ENCODE measurements at places on chromosomes 1 and 21.

DNA sequence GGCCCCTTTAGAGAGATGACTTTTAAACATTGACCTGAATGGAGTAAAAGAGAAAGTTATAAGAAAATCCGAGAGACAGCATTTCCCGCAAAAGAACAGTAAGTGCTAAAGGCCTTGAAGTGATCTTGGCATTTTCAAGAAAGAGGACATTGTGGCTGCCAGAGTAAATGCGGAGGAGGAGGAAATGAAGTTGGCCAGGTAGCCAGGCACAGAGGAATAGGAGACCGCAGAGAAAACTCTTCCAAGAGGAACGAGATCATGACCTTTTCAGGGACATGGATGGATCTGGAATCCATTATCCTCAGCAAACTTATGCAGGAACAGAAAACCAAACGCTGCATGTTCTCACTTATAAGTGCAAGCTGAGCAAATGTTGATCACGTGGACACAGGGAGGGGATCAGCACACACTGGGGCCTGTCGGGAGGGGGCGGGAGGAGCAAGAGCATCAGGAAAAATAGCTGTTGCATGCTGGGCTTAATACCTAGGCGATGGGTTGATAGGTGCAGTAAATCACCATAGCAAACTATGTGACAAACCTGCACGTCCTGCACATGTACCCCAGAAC, 49.7 kb downstream of the EEIG2 start:
- no peak for DNase-seq

- no peak for DNase-seq
Observed at GRCh38 chr1:182668521-182669054, 15.8 kb downstream of the RGS8 start.

DNA sequence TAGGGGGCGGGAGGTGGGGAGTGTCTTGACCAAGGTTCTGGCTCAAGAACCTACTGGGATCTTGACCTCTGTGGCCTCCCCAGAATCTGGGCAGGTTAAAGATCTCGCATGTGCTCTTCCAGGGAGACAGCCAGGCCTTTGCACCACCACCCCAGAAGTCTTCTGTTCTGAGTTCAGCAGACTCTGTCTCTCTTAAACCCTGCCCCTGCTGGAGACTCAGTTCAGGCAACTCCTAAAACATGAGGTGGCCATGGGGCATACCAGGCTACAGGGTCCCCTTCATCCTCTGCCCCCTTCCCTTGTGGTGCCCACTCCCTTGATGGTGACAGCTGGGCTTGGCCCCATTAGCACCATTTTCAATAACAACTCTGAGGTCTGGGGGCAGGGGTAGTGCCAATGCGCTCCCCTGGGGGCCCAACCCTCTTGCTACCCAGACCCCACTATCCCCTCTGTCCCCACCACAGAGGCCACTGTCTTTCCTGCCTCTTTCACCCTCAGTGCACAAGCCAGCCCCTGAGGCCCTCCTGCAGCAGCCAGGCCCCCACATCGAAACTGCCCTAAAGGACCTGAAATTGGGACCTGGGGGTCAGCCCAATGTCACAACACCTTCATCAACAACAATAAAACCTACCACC, 132.7 kb upstream of the RUNX3 start:
- DNase-seq: no peak

GRCh38 chr1:211182746-211183145, 48.8 kb upstream of the KCNH1 start:
- no peak for DNase-seq

DNA sequence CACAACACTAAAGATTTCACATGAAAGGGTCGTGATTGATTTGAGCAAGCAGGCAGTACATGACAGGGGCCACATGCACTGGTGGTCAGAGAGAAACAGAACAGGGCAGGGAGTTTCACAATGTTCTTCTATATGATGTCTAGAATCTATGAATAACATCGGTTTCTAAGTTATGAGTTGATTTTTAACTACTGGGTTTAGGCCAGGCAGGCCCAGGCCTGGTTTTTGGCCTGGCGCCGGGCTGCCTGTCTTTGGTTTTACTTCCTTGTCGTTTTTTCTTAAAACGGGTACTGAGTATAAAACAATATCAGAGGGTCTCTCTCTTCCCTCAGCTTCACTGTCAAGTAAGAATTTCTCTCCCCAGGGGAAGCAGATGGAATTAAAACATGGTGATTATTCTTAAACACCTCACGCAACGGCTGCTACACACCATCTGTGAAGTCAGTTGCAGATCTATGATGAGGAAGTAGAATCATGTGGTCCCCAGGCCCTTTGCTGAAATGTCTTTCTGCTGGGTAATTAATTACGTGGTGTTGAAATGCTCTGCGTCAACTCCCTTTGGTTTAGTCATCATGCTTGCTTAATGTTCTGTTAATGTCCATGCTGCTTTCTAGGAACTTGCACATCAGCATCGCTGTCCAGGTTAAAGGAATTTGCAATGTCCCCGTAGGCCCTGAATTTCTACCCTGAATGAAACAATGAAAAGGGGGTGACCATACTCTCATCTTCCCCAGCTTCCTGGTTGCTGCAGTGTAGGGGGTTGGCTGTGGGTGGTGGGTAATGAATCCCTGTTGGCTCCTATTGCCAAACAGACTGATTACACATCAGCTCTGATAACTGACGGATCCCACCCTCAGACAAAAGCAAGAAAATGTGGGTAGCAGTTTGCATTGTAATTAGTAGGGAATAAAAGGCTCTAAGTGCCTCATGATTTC, 70.3 kb downstream of the SERINC2 start:
- no peak for DNase-seq

GRCh38 chr1:3774276-3774945, 1.9 kb downstream of the SMIM1 start:
- no peak for DNase-seq

DNA sequence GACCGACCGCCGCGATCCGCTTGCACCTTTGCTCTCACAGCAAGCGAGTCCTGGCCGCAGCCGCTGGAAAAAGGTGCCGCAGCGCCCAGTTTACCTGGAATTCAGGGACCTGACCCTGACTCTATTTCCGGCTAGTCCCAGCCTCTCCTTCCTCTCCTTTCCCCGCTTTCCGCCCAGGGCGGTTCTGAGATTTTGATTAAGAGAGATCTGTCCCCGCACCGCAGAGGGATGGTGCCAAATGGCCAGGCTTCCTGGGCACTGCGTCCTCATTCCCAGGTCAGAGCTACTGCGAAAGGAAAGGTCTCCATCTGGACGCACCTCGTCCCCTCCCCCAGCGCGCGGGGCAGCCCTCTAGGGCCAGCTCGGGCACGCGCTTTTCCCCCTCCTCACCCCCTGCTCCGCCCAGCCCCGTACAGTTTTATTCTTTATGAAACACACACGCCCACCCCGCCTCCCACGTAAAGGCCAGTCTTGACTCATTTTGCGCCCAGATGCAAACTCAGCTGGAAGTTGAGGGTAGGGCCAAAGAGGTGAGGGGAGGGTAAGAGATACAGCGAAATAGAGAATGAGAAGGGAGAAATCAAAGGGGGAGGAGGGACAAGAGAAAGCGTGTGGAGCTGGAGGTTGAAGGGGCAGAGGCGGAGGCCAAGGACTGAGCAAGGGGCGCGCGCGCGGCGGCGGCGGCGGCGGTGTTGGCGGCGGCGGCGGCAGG, 411.8 kb upstream of the ESRRG start:
- no peak for DNase-seq

- no peak for DNase-seq
Observed at GRCh38 chr1:218823291-218823900, 350.3 kb upstream of the LYPLAL1 start.

DNA sequence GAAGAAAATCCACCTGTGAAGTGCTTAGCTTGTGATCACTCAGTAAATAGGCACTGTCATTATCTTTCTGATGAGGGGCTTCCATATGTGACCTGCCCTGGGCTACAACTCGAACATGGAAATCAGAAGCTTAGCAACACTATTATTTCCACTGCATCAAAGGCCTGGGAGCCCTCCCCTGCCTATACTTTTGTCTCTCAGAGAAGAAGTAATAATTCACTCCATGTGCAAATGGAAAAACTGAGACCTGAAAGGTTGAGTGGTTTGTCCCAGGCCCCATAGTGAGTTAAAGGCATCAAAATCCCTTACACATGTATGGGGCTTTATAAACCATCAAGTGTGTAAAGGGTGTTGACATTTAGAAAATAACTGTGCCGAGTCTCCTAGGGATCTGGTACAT, 20.9 kb downstream of the SOX13 start:
- DNase-seq: no peak

- no peak for DNase-seq
Observed at GRCh38 chr1:228465141-228465540, 22.0 kb upstream of the RNF187 start.

DNA sequence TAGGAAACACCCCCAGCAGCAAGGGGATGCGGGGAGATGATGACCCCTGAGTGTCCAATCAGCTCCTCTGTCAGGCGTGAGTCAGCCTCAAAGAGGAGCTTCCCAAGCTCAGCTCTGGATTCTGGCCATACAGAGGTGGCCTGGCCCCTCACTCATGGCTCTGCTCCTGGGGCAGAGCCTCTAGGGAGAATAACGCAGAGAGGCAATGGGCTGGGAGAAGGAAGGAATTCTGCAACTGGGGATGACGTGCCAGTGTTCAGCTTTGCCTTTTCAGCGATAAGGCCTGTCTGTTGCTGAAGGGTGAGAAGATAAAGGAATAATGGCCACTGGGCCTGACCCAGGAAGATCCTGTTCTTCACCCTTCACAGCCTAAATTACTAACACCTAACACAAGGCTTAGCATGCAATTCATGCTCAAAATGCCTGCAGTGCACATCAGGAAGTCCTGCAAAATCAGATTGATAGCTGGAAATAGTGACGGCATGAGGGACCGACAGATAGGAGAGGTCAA, 92.2 kb downstream of the TBX19 start:
- DNase-seq: no peak

DNA sequence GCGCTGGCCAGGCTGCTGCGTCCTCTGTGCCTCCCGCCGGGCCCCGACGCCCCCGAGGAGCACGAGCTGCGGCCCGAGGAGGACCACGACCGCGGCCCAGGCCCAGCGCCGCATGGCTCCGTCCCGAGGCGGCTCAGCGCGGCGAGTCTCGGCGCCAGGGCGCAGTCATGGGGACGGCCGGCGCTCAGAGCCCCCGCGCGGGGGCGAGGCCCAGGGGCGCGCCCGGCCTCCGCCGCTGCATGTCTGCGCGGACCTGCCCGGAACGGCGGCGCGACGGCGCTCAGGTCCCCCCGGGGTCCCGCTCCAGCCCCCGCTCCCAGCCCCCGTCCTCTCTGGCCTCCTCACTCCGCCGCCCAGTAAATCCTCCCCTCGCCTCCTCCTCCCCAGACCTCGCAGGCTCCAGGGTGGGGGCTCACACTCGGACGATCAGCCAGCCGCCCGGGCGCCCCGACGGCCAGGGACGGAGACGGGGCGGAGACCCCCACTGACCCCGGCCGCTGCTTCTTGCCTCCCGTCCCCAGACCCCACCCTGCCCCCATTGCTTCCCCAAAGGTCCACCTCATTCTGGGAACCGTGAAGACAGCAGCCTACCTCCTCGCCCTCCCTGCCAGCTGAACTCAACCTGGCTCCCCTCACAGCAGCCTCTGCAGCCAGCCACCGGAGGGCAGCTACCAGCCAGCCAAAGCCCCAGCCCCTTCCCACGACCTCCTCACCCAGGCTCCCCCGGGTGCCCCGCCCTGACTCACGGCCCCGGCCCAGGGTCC, at the start of gene C1QTNF12:
Gene C1QTNF12 (minus strand): TSS at position 146 of the 764 bp plus-strand sequence. CDS start 32 bp downstream, at position 114.
- DNase-seq: no peak

DNA sequence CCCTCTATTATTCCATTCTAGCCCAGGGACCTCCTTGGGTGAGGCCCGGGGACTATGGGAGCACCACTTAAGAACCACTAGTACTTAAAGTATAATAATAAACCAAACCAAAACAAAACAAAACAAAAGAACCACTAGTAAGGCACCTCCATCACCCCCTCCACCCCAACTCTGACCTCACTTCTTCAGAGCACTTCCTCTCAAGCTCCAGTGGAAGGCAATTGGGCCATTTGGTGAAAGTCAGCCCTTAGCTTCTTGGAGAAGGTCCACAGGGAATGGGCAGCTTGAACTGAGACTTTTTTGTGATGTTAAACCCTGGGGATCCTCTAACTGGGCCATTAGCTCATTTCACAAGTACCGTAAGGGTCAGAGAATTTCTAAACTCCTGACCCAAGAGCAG, 237.3 kb downstream of the RHOU start:
- no peak for DNase-seq

DNA sequence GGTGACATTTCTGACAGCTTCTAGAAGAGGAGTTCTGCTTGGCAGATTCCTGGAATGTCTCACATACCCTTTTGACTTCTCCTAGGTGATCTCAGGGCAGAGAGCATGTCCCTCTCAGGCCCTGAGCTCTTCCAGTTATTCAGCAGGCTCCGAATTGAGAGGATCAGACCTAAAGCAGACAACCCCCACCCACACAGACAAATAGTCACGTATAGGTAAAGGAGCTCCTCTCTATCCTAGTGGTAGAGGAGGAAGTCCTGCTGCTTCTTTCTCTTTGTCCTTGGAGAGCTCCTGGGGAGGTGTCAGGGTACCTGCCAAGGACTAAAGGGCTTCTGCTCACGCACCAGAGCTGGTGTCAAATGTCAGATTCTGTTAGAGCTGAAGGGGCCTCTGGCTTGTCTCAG, 128.1 kb downstream of the IER5 start:
- DNase-seq: no peak

GRCh38 chr1:205572421-205572820, 59.4 kb downstream of the ELK4 start:
- no peak for DNase-seq

DNA sequence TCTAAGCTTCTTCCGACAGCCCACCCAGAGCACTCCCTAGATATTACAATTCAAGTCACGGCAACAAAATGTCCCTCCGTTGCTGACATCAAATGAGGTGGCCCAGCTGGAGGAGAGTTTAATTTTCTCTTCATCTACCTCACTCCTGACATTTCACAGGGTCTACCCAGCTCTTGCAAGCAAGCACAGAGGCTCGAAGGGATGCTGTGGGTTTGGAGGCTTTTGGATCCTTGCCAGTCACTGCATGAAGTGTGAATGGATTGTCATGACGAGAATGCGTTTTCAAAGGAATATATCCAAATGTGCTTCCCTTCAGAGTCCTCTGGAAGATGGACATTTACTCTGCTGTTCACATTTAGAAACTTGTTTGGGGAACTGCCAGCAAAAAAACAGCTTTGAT, 33.5 kb downstream of the CAPN8 start:
- no peak for DNase-seq

GRCh38 chr1:164748253-164748899, 189.4 kb downstream of the PBX1 start:
- DNase-seq: no peak

GRCh38 chr1:245807954-245808719, 653.4 kb downstream of the KIF26B start:
- DNase-seq: no peak

DNA sequence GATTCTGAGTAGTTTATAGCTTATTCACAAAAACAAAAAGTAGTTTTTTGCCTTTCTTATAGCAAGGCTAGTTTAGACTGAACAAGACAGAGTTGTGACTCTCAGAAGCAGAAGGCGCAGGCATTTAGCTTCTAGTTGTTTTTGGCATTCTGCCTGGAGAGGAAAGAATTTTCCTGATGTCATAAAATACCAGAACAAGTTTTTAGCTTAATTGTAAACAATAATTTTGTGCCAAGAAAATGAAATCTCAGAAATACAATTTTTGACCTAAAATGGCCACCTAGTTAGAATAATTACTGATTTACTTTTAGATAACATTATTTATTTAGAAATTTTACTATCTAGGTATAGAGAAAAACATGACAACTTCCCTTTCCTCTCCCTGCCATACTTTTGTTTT, 1.0 kb downstream of the DNAJB4 start:
- no peak for DNase-seq

Data from stimulated activated CD8-positive, alpha-beta memory T cell treated with anti-CD3 and anti-CD28 coated beads, Interleukin-15, amount 100 ng/mL, for 4 hours (primary cell).